ENCODE measurements at places on chromosomes 16 and 17.

DNA sequence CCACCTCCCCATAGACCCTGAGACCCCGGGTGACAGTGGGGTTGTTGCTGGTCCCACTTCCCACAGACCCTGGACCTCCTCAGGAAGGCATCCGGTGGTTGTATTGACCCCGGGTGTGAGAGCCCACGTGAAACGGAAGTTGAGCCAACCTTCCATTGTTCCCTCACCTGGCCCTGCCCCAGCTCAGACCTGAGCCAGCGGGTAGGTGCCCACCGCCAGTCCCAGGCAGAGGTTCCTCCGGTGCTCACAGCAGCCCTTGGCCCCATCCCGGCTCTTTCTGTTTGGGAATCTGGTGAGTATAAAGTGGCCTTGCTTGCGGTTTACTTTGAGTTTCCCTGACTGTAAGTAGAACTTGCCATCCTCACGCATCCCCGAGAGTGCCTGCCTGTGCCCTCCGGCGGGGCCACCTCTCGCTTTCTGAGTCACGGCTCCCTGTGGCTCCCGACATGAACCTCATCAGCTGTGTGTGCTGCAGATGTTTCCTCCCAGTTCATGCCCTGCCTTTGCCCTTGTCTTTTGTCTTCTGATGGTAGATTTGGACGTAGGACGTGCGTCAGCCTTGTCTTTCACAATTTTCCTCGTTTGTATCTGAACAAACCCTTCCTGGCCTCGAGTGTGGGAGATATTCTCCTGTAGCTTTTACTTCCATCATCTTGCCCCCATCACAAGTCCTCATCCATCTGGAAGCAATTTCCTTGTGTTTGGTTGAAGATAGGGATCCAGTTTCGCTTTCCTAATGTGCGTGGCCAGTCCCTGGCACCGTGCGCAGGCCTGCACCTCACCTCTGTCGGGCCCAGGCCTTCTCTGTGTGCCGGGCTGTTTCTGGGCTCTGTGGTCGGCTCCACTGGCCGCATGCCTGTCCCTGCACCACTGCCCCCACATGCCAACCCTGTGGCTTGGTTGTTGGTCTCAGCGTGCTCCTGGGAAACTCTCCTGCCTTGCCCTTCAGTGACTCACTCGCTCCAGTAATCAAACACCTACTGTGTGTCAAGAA lies 76.0 kb downstream of the METRNL start:
- peak; percentile 36 for DNase-seq

DNA sequence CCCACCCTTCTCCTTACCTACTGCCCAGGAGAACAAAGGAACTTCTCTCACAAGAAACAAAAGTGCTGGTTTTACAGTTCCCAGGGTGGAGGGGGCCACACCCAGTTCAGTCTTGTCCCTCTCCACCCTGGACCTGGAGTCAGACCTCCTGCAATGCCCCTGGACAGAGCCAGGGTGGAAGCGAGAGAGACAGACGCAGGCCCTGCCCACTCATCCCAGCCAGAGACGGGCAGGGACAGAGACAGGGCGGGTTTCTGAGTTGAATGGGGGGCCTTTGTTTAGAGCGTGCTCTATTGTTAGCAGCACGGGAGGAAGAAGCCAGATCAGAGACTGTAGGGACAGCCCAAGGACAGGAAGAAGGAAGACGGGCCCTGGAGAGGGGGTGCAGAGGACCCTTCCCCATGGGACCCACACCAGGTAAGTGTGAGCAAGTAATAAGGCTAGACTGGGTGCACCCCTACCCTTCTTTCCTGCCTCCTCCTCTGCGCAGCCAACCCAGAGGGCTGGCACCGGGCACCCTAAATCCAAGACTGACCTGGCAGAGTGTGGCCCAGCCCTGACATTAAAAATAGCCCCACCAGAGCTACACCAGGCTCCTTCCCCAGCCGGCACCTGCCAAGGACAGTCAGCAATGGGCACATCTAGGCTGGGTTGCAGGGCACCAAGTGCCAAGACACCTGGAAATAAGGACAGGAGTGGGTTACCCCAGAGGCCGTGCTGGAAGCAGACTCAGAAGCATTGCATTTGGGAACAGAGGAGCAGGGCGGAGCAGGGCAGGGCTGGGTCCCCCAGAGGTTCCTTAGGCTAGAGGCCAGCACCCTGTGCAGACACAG lies 10.9 kb downstream of the JUP start:
- DNase-seq: no peak

GRCh38 chr17:75032720-75033280 lies 14.0 kb downstream of the ATP5PD start:
- DNase-seq: no peak

- no peak for DNase-seq
Observed at GRCh38 chr17:72860778-72861177, 231.7 kb downstream of the SLC39A11 start.

DNA sequence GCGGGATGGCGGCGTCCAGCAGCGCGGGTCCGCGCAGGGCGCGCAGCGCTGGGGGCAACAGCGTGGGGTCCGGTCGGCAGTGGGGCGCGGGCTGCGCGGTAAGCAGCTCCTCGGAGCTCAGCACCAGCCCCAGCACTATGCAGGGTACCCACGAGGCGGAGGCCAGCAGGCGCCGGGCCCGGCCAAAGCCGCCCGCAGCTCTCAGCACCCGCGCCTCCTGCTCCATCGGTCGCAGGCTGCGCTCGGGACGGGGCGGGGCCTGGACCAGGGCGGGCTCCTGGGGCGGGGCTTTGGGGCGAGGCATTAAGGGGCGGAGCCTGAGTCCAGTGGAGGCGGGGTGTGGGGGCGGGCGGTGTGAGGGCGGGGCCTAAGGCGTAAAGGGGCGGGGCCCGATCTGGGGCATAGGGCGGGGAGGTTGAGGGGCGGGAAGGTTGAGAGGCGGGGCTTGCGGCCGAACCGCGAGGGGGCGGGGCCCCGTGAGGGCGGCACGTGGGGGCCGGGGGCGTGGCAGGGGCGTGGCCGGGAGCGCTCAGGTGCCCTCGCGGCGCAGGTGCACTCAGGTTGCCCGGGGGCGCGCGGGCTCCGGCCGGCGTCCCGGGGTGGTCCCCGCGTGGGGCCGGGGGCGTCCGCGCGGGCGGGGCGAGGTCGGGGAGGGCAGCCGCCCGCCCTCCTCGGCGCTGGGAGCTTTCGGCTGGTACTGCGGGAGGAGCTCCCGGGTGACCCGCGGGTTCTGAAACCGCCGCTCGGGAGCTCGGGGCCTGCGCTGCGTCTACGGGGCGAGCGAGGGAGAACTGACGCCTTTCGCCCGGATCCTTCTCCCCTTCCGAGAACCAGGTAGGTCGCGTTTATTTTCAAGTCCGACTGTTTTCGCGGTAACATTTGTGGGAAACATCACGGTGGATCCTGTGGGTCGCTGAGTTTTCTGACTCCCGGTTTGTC lies 1.4 kb upstream of the SLC22A31 start:
- DNase-seq: peak; percentile 59

DNA sequence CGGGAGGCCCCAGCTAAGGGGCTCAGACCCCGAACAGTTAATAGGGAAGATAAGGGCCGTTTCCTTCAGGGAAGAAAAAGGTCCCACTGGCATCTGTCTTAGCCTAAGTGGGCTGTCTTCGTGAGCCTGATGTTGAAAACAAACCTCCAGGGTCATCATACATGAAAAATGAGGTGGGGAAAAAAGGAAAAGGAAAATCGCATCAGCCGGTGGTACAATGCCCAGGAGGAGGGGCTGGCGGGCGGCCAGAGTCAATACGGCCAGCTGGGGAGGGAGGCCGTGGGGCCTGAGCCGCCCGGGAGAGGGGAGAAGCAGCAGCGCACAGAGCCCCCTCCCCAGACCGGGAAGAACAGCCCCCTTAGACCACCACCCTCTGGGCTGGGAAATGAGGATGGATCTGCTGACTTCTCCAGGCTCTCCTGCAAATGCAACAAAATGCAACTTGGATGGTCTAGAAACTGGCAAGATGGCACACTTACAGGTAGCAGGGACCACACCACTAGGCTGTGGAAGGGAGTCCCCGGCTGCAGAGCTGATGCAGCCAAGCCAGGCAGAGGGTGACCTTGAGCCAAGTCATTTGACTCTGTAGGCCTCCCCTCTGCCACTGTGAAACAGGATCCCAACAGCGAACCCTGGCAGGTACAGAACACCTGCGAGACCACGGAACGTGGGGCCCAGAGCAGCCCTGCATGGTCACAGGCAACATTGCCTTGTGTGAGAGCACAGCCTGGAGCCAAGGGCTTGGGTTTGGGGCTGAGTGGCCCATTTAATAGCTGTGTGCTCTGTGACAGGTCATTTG lies 448.5 kb downstream of the SOX9 start:
- no peak for DNase-seq

- no peak for DNase-seq
Observed at GRCh38 chr17:4241535-4241934, 22.2 kb downstream of the ANKFY1 start.
